ENCODE measurements at places on chromosomes 7 and 10. TPM values are rescaled to one million over a fixed set of nuclear protein-coding genes. Genes with fewer than 3 reads are reported as not detected.
A peak's percentile ranks its signal among the peaks of the same experiment; 100 is the strongest.

ADAMTS14 gene
- 0.03 TPM for total RNA-seq

DNA sequence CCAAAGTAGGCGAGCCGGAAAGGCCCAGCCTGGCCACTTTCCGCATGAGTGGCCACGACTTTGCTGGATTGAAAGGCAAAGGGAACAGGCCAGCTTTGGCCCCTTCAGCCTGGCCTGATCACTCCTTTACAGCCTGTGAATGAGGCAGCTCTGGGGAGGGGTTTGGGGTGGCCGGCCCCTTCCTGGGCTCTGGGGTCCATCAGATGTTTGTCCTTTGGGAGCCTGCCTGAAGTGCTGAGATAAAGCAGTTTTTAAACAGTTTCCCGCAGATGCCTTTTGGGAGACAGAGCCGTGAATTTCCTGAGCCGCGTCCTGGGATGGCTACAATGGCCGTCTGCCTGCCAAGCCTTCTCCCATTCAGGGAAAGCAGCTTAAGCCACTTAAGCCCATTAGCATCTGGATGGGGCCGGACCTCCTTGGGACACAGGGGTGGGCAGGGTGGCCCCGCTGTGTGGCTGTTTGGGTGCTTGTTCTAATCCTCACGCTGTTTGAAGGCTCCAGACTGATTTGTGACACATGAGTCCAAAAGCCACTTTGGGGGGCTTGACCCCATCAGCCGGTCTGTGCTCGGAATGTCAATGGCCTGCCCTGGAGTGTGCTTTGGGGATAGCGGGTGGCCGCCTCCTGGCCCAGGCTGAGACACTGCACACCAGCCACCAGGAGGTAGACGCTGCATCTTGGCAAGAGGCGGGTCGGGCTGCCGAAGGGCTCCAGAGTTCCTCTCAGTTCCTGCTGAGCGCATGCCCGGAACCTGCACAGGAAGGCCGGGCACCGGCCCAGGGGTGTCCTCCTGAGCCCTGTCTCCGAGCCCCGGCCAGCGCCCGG lies 38.9 kb downstream of the NKX6-2 start:
- DNase-seq: peak; percentile 68

DNA sequence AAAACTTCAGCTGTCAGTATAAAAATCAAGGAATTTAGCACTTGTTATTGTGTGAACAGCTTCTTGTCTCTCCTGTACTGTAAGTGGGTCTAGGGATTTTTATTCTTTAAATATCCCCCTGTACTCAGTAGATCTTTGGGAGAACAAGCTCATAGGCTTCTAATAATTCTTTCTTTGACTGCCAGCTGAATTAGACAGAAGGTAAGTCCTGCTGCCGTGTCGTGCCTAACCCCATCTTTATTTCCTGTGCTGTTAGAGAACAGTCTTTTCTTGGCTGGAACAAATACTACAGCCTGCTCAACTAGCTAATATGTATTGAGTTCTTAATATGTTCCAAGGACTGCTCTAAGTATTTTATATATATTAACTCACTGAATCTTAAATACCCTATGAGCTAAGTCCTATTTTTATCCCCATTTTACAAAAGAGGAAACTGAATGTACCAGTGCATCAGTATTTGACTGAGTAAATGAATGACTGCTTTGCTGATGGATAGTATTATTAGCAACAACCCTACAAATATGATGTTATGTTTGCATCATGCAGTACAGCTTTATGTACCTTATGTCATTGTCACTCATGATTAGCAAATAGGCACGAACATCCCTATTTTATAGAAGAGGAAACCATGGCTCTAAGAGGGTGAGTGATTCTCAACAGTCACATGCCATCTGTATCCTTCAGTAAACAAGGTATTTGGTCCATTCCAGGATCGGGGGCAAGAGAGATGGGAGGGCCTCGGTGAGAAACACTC lies 5.5 kb upstream of the DUSP5 start:
- peak; percentile 72 for DNase-seq

- DNase-seq: no peak
Measured at GRCh38 chr7:95957510-95957909, 185.2 kb downstream of the DYNC1I1 start.

DNA sequence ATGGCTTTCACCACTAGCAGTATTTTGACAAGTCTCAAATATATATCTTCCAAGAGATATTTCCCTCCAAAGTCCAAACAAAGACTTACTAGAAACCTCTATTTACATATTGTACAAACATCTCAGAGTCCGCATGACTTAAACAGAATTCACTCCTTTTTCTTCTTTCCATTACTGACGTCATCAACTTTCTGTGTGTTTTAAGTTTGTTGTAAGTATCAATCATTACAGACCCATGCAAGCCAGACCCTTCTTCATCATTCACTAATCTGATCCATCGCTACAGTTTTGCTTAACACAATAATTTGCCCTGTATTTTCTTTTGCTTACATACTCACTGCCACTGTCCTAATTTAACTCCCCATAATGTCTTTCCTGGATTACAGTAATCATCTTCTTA lies 51.9 kb downstream of the SEMA3A start:
- no peak for DNase-seq
